ENCODE measurements at places on chromosomes 1 and 21.

GRCh38 chr1:184499616-184500015 is 112.8 kb downstream of the C1orf21 start:
- no peak for DNase-seq

DNA sequence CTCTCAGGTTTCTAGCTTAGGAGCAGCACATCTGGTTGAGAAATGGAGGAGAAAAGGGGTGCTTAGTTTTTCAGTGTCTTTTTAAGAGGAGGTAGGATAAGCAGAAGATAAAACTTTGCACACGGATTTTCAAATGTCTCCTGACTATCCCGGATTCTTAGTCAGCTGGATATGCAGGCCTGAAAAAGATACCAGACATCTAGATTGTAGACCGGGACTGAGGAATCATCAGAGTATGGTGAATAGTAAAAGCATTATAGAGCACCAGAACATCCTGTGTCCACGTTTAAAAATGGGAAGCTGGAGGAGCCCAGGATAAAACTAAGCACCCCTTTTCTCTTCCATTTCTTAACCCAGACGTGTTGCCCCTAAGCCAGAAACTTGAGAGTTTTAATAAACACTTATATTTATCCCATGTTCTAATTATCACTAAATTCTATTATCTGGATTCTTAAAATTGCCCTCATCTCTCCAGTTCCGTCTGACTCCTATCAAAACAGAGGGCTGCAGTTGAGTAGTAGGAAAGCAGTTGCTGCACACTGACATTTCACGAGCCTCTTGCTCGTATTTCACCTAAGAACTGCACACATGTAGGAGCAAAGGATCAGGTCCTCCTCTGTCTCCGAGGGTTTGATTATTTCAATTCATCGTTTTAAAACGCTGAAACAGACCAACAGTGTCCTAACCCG is 609 bp downstream of the PIGK start:
- no peak for DNase-seq

DNA sequence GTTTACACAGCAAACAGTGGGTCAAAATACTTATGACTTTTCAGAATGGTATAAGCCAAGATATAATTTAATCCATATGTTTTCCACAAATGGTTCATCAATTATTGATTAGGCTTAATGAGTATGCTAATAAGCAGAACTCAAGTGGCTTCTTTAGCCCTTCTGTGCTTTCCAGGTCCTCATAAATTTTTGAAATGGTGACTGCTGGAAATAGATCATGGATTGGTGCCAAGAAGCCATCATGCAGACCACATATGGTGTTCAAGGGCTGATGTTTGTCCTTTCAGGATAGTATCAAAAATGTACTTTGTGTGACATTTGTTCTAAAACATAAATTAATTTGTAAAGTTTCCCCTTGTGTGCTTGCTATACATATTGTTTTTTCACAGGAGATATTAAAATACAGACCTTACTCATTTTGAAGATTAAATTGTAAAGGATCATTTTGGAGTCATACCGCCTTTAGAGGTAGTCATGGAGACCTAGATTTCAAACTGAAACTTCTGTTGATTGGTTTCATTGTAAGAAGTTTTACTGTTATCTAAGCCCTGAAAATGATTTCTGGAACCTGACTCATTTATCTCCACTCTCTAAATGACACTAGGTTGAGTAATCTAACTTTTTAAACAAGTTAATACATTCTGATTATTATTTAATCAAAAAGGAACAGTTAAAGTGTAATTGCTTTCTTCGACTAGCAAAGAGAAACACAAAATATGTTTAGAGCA is 507.9 kb downstream of the PLA2G4A start:
- no peak for DNase-seq

- DNase-seq = no peak
Observed at GRCh38 chr1:174049514-174049913, 27.4 kb upstream of the RC3H1 start.

DNA sequence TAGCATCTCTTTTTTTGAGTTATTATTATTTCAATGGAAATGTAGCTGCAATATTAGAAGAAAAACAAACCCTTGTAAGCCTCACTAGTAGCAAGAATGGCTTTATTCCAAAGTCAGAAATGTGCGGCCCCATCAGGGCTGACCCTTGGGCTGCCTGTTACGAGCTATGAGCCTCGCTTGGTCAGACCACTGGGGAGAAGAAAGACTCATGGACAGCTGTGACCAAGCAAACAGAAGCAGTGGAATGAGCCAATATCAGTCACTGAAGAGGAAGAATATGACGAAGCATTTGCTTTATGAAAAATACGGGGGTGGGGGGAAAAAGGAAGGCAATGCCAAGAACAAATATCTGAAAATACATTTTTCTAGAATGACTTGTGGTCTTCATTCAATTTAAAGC is 504.5 kb downstream of the LMO4 start:
- no peak for DNase-seq

DNA sequence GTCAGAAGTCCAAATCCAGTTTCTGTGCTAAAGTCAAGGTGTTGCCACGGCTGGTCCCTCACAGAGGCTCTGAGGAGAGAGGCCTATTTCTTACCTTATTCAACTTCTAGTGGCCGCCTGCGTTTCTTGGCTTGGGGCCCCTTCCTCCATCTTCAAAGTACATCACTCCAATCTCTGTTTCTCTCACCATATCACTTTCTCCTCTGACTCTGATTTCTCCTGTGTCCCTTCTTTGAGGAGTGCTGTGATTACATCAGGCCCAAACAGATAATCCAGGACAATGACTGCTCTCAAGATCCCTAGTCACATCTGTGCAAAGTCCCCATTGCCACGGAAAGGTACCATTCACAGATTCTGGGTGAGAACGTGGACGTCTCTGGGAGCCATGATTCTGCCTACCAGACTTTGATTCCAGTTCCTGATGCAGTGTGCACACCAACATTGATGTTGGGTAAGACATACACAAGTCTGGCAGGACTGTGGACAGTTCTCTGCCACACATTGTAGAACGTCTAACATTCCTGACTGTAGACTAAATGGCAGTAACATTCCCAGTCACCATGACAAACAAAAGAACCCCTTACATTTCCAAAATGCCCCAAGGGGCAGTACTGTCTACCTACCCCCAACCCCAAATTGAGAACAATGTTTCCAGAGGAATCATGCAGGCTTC is 43.0 kb upstream of the ITPKB start:
- DNase-seq = no peak

- no peak for DNase-seq
Observed at GRCh38 chr1:198936371-198937083, 297.7 kb downstream of the PTPRC start.

DNA sequence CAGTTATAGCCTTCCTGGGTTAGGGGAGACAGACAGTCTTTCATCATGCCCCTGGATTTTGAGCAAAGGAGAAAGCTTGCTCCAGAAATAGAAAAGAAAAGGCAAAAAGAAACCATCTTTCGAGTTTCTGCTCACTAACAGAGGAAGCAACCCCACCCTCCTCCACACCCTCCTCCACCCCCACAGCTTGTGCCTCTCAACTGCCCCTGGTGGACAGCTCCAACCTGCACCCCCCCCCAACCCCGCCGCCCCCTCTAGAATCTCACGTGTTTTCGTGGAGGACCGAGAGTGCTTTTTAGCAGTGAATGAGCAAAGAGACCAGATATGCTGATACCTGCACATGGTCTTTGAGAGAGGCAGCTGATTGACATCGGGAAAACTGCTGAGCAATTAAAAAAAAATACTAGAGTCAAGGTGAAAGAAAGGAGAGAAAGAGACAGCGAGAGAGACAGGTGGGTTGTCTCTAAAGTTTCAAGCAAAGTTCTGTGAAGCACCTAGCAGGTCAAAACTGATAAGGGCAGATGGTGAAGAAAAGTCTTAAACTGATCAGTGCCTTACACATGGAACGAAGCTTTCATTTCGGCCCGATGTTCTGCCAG is 358.3 kb downstream of the KIF26B start:
- no peak for DNase-seq

GRCh38 chr1:28885977-28886730 is 28.2 kb upstream of the EPB41 start:
- DNase-seq = no peak

DNA sequence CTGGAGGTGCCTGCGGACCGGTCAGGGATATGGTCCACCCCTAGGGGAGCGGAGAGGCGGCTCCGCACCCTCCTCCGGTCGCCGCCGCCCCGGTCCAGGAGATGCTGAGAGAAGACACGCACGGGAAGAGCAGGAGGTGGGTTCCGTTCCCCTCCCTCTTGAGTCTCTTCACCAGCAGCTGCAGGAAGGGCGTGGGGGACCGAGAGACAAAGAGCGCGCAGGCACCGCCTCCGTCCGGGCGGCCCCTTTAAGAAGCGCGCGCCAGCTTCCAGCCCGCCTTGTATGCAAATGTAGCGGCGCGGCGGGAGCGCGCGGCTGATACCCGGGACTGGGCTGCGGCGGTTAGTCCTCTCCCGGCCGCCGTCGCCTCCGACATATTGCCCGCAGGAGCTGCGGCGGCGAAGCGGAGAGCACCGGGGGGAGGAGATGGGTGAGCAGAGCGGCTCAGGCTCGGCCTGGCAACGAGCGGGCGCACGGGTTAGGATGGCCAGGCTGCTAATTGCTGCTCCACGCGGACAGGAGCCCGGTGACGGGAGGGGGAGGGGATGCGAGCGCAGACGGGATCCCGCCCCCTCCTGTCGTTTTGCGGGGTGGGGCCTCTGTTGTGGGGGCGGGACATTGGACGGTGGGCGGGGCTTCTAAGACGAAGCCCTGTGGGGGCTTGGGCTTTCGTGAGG is at the start of gene TMEM39B:
Gene TMEM39B, plus strand, starts transcription at position 318 of the 677 bp plus-strand sequence. Its CDS starts 109 bp downstream, at position 427.
- DNase-seq = peak; percentile 85

DNA sequence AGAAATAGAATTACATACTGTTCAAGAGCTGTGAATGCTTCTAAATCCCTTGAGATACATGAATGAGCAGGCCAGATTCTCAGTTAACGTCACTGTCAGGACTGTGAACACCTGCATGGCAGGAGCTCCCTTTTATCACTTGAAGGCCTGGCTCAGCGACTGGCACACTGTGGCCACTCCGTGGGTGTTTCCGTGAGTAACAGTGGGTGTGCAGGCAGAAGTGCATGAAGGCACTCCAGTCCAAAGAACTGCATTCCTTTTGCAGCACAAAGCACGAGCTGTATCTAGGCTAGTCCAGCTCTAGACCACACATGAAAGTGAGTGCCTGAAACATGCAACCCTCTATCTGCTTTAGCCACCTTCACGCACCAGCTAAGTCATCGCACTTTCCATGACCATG is 9.6 kb upstream of the SIM2 start:
- DNase-seq = no peak

DNA sequence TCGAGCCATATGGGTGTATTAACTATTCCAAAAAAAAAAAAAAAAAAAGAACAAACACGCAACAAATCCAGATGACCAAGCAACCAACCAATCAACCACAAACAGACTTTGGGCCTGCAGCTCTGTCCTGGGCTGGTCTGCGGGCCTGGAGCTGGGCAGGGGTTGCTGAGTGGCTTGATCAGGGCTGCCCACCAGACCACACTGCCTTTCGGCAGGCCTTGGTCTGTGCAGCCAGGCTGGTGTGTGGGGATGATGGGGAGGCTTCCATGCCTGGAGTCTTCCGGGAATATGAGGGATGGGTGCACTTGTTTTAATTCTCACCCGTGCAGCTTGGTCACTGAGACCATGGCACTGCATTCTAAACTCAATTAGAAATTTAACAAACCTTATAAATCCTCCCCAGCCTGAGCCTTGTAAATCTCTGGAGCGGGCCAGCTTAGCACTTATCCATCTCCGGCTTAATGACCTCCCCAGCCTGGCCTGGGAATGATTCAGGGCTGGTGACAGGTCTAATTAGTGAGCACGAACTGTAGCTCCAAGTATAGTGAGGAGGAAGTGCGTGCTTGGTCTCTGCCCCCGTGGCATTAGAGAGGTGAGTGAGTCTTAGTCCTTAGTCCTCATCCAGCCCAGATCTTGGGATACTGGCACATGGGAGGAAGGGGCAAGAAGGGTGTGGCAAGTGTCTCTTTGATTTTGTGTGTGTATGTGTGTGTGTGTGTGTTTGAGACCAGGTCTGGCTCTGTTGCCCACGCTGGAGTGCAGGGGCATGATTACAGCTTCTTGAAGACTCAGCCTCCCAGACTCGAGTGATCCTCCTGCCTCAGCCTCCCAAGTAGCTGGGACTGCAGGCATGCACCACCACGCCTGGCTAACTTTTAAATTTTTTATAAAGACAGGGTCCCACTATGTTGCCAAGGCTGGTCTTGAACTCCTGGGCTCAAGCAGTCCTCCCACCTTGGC is 74.6 kb upstream of the CSF3R start:
- no peak for DNase-seq

GRCh38 chr1:77562596-77563150 is 119.8 kb downstream of the ZZZ3 start:
- no peak for DNase-seq

DNA sequence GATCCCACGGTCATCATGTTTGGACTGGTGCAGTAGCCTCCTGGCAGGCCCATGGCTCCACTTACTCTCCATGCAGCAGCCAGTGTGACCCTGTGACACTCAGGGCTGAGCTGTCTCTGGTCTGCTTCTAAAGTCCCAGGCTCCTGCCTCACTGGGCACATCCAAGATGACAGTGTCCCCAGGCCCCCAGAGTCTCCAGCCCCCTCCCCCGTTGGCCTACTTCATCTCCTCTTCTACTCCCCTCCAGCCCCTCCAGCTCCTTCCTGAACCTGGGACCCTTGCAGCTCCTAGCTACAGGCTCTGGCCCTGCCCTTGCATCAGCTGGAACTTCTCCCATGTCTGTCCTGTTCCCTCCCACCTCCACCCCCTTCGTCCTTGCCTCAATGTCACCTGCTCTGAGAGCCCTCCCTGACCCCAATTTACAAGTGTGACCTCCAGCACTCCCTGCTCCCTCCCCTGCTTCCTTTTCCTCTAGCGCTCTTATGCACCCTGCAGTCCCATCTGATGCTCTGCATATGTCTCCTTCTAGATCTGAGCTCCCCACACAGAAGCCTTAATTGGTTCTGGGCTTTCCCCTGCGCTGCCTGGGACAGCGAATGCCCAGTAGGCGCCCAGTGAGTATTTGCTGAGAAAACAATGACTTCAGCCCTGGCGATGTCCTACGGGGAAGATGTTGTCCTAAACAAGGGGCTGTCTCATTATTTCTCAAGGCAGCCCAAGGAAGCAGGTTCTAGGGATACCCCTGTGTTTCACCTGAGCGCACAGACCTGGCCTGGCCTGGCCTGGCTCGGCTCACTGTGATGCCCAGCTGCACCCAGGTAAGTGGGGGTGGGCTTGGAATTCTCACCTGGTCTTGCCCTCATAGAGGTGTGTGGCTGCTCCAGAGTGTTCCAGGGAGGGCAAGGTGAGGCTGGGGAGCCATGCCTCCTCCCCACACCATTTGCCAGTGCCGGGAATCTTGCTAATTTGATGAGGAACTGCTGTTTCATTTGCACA is 600.6 kb downstream of the PTPRU start:
- no peak for DNase-seq

GRCh38 chr1:172448995-172449584 is 5.2 kb upstream of the PIGC start:
- peak; percentile 92 for DNase-seq

GRCh38 chr1:181541947-181542346 is 58.6 kb downstream of the CACNA1E start:
- DNase-seq = no peak

- no peak for DNase-seq
Observed at GRCh38 chr1:68916221-68916902, 419.5 kb upstream of the DEPDC1 start.

DNA sequence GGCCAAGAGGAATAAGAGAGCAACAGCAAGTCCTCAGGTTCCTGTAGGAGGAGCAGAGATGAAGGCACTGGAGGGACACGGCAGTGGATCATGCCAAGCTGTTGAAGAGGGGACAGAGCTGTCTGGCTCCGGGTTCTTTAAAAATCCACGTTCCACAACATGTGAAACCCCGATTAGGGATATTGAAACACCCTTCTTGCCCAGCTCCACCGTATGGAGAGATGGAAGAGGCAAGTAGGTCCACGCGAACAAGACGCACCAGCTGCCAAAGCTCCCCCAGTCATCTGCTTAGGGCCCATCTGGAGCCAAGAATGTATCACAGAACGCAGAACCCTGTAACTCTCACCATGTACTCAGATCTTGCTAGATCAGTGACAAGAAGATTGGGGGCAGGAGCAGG is 3.9 kb downstream of the C1orf198 start:
- no peak for DNase-seq

All from HepG2 (cell line).